ENCODE measurements at places on chromosomes 2 and 18. TPM values are rescaled to one million over a fixed set of nuclear protein-coding genes. Genes with fewer than 3 reads are reported as not detected.

The MLPH gene
- not detected for total RNA-seq

The ALPG gene
- total RNA-seq = not detected

The SERPINB11 gene
- total RNA-seq = not detected

The PLA2R1 gene
- not detected for total RNA-seq

The DHRS9 gene
- not detected for total RNA-seq

DNA sequence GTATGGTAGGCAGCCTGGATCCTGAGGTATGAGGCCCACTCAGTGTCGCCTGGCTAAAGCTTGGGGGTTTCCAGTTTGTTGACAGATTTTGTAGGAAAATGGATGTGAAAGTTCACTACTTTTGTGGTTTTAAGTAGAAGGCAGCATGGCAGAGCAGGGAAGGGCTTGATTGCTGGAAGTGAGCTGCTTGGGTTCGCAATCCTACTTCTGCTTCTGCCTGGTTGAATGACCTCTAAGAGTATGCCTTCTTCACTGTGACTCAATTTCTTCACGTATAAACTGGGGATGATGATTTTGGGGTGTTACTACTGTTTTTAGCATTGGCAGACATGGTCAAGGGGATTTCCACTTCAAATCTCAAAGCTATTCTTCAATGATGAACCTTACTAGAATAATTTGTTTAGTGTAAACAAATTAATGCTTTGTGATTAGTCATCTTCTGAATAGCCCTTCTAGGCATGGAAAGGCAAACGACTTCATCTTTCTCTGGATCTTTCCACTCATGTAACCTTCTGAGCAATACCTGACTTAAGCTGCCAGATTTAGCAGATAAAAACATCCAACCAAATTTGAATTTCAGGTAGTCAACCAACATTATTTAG is 13.2 kb downstream of the BMP10 start:
- DNase-seq = no peak

DNA sequence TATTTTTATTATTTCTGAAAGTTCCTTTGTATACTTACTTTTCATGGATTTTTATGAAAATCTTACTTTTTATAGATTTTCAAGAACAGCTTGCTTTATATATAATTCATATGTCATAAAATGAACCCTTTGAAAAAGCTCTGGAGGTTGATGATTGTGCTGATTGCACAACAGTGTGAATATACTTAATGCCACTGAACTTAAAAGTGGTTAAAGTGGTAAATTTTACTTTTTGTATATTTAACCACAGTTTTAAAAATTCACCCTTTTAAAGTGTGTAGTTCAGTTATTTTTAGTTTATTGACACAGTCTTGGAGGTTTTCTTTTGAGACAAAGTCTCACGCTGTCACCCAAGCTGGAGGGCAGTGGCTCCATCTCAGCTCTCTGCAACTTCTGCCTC is 8.4 kb downstream of the SANBR start:
- DNase-seq = no peak

GRCh38 chr2:237695201-237695780 is 67.9 kb downstream of the LRRFIP1 start:
- peak; percentile 50 for DNase-seq

GRCh38 chr2:73907840-73908452 is 15.1 kb downstream of the ACTG2 start:
- DNase-seq = peak; percentile 84

DNA sequence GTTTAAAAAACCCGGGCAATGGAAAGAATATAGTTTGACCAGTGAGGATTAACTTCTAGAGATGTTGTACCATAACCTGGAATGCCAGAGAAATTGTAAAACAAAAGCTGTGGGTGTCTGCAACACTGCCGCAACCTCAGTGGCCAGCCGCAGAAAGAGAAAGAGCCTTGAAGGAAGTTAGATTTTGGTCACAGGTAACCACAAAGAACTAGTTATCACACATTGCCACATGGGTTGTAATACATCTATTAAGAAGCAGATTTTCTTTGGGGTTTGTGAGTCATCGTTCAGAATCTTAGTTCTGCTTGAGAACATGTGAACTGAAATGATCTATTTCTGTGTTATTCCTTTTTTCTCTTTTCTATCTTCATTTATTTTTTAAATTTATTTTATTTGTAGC is 222.9 kb upstream of the AGAP1 start:
- DNase-seq = peak; percentile 86

DNA sequence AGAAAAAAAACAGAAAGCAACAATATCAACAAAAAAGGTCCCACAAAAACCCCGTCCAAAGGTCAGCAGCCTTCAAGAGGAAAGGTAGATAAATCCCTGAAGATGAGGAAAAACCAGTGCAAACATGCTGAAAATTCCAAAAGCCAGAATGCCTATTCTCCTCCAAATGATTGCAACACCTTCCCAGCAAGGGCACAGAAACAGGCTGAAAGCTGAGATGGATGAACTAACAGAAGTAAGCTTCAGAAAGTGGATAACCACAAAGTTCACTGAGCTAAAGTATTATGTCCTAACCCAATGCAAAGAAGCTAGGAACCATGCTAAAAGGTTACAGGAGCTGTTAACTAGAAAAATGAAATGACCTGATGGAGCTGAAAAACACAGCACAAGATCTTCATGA is 226.4 kb upstream of the DSEL start:
- no peak for DNase-seq

DNA sequence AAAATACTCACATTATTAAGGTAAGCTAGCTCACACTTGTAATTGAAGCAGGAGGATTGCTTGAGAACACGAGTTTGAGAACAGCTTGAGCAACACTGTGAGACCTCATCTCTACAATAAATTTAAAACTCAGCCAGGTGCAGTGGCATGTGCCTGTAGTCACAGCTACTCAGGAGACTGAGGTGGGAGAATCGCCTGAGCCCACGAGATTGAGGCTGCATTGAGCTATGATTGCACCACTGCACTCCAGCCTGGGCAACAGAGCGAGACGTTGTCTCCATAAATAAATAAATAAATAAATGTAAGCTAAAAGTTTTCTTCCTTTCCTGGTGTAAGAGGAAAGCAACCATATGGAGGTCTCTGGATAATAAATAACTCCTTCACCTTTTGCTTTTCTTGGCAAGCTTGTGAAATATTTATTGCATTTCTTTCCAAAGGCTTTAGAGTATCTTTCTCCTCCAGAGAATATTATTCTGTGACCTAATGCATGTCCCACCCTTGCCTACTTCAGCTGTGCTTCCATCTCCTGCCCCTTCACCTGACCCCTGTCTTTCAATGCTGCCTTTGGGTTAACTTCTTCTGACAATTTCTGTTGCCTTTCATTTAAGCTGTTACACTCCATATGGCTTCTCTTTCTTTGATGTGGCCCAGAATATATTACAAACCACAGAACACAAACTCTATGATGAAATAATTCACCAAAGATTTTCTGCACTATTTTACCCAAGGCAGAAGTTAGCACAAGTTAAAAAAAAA is 280.7 kb upstream of the RND3 start:
- DNase-seq = no peak

- no peak for DNase-seq
Observed at GRCh38 chr18:68150961-68151360, 563.9 kb downstream of the TMX3 start.

GRCh38 chr18:79400591-79401381 is 5.1 kb downstream of the NFATC1 start:
- peak; percentile 72 for DNase-seq

GRCh38 chr18:55001394-55002024 is 42.2 kb upstream of the CCDC68 start:
- DNase-seq = no peak

DNA sequence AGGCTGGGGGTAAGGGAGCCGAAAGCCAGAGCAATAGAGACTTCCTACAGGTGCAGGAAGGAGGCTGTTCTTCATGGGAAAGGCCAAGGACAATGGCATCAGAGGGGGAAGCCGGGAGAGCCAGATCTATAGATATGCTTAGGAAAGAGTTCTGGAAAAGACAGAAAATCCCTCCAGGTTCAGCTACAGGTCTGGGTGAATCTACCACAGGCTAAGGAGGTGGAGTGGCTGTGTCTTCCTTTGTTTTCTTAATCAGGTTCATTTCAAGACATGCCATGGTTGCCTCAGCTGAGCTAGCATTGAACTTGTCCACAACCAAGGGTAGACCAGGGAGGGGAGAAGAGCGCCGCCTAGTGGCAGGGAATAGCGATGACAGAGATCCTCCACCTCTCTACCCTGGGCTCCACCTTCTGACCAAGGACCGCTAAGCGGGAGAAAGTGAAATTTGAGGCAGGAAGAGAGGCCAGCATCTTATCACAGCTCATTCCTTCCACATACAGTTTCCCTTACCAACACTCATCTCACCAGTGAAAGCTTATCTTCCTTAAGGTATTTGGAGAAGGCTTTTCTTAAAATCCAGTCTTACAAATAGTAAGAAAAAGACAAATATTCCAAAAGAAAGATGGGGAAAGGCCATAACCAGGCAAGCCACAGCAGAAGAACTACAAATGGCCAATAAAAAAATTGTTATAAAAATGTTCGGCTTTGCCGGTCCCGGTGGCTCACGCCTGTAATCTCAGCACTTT is 74.2 kb downstream of the VIT start:
- DNase-seq = peak; percentile 64

GRCh38 chr2:102392096-102392495 is 30.9 kb upstream of the IL18RAP start:
- no peak for DNase-seq

- DNase-seq = no peak
Observed at GRCh38 chr2:149860276-149860921, 272.8 kb upstream of the MMADHC start.
